ENCODE measurements at places on chromosomes 2 and 18.

DNA sequence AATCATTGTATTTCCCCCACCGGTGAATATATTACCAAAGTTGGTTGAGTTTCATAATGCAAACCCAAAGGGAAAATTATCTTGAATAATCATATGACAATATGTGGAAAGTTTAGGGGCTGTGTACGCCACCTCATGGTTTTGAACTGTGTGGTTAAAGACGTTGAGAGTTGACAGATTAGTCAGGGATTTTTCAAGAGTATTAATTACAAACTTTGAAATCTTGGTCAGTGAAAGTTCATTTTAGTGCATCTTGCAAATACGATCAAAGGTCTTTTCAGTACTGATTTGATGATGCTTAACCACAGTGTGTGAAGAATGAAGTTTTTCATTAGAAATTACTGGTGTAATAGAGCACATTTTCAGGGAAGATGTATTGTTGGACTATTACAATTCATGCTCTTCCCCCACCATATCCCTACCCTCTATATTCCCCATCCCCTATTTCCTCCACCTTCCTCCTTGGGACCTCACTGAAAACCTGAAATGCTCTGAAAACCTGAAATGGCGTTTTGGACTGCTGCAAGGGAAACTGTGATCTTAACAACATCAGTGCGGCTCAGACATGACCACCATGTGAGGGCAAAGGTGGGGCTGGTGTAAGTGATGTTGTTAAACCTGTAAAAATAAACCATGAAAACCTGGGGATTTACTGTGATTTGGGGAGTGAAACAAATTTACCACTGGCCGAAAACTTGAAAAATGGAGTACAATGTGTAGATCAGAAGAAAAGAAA lies 4.5 kb upstream of the BCL2L11 start:
- DNase-seq: no peak

DNA sequence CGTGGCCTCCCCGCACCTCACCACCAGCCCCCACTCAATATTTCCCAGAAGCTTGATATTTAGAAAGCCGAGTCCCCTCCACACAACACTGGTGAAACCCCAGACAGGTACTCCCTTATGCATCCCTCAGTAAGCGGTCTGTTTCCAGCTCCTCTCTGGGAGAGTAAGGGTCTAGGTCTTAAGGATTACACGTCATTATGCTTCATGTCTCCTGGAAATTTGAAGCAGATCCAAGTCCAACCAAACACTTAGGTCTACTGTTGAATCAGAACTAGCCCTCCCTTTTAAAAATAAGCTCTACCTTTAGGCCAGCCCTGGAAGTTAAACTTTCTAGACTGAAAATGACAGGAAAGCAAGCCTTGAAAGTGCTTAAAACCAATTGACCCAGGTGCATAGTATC lies 1.5 kb upstream of the OST4 start:
- DNase-seq: no peak

DNA sequence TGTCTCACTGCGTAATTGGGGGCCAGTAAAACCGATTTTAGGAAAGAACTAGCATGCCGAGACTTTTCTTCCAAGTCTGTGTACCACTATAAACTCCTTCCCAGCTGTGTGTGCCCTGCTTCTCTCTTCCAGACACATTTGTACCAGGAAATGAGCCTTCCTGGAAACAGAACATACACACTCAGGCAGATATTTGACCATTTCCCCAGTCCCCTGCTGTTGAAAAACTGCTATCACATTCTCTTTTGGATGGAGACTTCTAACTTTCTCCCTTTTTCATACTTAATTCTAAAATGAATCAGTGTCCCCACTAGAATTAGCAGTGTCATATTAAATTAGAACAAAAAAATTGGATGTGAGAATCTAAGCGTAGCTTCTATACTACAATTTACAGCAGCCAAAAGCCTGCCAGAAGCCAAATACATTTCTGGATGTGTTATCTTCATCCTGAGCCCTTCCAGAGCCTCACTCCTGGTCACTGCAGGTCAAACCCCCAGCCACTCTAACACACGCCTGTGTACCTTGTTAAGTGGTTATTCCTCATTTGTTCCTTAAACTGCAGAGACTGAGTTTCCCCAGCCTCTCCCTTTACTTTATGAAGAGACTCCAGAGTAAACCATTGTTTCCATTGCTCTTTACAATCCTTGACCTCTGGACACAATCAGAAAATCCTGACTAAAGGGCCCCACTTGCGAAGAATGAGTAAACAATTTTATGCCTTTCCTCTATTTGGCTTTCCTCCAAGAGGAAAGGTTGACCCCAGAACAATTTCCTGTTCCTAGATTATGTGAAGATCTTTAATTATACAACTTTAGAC lies 20.4 kb downstream of the DSG4 start:
- no peak for DNase-seq

GRCh38 chr2:207734264-207734635 lies 22.8 kb downstream of the CCNYL1 start:
- no peak for DNase-seq

GRCh38 chr2:46718784-46719183 lies 196.8 kb downstream of the MCFD2 start:
- DNase-seq: no peak

- no peak for DNase-seq
These were observed 5.7 kb upstream of the ALS2 start for GRCh38 chr2:201786471-201786870.

- no peak for DNase-seq
These were observed 2.1 kb upstream of the CLIP4 start for GRCh38 chr2:29113027-29113686.

GRCh38 chr18:7066965-7067555 lies 50.5 kb downstream of the LAMA1 start:
- DNase-seq: no peak

GRCh38 chr2:128623776-128624761 lies 305.4 kb upstream of the HS6ST1 start:
- no peak for DNase-seq

DNA sequence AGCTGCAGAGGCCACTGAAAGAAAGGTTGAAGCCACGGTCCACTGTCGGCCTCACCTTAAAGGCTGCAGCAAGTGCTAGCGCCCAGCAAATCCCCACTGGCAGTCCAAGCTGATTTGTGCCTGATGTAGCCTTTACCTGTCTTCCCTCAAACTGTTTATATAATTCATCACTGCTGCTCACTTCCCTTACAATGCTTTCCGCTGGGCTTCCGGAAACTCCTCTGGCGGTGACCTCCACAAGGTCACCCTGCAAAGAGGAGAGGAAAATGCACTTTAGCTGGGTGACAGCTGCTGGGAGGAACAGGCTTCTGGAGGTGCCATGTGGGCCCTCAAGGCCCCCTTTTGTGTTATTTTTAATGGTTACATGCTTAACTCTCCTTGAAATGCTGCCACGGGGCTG lies 126.2 kb downstream of the CMPK2 start:
- no peak for DNase-seq

- no peak for DNase-seq
These were observed 14.7 kb upstream of the PUM2 start for GRCh38 chr2:20365249-20365817.

DNA sequence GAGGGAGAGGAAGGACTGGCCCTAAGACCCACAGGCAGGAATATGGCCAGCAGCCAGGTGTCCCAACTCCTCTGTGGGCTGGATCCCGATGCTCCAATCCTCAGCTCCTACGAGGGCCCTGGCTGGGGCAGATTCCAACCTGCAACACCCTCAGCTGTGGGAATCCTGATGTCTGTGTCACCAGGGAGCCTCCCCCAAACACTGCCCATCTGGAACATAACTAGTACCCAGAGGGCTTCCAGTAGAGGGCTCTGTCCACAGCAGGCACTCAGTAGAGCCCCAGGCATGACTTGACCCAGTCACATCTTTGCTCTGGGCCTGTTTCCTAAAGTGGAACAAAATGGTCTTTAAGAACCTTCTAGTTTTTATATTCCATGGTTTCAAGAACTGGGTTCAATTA lies 20.6 kb upstream of the LOXHD1 start:
- DNase-seq: no peak

DNA sequence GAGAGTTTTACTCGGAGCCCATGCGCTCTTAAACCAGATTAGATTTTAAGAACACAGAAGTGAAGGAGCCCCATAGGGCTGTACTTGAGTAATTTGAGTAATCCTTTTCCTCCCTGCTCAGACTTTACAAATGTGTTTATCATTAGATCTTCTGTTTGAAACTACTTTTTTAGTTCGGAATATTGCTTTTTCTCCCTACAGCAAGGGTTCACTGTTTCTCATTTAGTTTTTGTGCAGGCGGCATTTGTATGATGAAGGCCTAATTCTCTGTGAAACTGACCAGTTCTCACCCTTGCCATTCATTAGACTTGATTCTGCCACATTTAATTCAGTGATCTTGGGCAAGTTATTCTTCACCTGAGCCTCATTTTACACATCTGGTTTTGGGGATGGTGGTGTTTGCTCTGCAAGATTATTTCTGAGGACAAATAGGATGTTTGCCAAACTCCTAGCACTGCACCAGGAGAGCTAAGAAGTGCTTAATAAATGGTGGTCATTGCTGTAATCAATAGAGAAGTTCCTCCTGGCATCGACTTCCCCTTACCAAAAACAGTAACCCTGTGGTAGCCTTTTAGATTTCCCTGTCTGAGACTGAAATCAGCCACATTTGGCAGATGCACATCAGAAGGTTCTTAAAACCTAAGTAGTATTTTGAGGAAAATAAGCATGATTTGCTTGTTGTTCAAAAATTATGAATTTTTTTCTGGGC lies 2.2 kb downstream of the B3GNT2 start:
- DNase-seq: no peak

- DNase-seq: no peak
These were observed 70.9 kb downstream of the AFF3 start for GRCh38 chr2:100071335-100072043.

DNA sequence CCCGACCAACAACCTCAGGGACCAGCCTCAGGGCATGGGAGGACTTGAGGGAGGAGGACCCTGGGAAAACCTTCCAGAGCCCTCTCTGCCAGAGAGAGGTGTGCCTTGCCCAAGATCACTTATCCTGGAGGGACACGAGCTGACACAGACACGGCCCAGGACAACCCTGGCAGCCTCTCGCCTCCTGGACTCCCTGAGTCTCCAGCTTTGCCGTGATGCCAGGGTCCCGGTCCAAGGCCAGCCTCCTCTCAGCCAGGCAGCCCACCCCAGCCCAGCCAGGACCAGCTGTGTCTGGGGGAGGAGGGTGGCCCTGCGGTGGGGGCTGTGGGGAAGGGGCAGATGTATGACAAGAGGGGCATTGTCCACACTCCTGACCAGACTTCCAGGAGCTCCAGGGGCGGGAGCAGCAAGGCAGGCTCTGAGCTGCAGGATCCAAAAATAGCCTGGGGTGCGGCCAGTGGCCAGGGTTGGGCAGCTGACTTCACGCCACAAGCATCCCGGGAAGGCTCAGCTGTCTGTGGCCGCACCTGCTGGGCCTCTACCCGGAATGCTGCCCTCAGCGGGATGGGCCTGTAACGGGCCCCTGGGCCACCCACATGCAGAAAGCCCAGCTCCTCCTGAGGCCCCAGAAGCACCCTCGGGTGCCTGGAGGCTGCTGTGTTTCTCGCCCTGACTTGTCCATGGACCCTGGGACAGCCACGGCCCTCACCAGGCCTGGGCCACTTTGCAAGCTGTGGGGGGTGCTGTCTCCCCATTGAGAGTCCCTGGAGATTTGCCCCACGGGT lies 65.5 kb upstream of the GPC1 start:
- DNase-seq: no peak

DNA sequence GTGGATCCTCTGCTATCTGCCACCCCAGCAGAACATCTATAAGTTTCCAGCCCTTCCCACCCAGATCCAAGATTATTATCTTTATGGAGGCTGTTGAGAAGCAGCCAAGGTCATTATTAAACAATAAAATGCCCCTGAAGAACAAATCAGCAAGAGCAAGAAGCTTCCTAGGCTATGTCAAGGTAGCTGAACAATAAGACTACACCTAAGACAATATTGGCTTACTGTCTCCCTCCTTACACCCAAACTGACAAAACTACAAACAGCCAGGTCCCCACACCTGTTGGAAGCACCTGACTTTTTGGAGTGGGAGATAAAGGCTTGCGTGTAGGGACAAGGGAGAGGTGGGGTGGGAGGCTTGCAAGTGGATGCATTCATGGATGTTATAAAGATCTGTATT lies 128.5 kb downstream of the SPTBN1 start:
- DNase-seq: no peak

GRCh38 chr2:99377879-99378278 lies 40.7 kb downstream of the EIF5B start:
- DNase-seq: no peak

DNA sequence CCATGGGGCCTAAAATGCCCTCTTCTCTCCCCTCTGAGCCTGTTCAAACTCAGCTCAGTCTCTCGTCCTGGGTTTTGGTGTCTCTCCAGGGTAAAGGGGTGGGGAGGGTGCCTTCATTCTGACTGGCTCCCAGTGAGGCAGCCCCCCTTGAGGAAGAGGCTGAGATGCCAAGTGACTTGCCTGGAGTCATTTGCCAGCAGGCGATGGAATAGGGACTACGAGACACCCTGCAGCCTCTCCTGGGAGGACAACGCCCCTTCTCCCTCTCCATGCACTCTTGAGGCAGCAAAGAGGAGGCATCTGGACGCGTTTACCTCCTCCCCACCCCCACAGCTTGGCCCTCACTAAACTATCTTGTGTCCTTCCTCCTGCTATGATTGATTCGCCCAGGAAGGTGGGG lies 760 bp upstream of the STON1 start:
- DNase-seq: no peak

GRCh38 chr18:27948986-27949385 lies 227.9 kb downstream of the CDH2 start:
- DNase-seq: no peak

DNA sequence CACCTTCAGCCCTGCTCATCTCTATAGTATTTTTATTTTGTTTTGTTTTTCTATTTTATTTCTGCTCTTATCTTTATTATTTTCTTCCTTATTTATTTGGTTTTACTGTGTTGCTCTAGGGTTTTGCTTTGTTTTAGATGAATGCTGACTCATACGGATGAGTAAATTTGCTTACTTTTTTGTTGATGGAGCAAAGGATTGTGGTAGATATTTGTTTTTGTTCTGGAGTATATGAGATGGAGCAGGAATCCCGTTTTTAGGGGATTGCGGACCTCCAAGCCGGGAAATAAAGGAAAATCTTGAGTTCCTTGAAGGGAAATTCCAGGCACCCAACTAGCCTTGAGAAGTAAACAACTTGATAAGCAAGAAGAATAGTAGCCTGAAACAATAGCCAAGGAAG lies 15.3 kb upstream of the COLEC12 start:
- no peak for DNase-seq

All from activated T-cell treated with anti-CD3 and anti-CD28 coated beads for 4 hours (primary cell).